Cardiac muscle cell (in vitro differentiated cells and primary cell): ENCODE measurements at places on chromosomes 5 and 9.

- no peak for DNase-seq
These were observed 282.7 kb upstream of the VLDLR start for GRCh38 chr9:2338777-2339365.

- peak; percentile 23 for DNase-seq
These were observed 20.8 kb downstream of the TMEM245 start for GRCh38 chr9:109098960-109099308.

GRCh38 chr5:132456296-132456986 is 34.1 kb downstream of the IRF1 start:
- DNase-seq = peak; percentile 78

- DNase-seq = no peak
These were observed 102.2 kb upstream of the CLINT1 start for GRCh38 chr5:157961176-157961575.

GRCh38 chr5:51279983-51280706 is 103.1 kb upstream of the ISL1 start:
- DNase-seq = no peak
